ENCODE measurements at places on chromosomes 1 and 21.

- no peak for DNase-seq
Observed at GRCh38 chr1:231206856-231207255, 34.2 kb upstream of the GNPAT start.

GRCh38 chr1:27099135-27099586, 55.8 kb downstream of the SLC9A1 start:
- no peak for DNase-seq

- DNase-seq = no peak
Observed at GRCh38 chr1:2322581-2323211, 68.7 kb downstream of the MORN1 start.

GRCh38 chr1:151012684-151013471, 4.6 kb downstream of the PRUNE1 start:
- DNase-seq = no peak

DNA sequence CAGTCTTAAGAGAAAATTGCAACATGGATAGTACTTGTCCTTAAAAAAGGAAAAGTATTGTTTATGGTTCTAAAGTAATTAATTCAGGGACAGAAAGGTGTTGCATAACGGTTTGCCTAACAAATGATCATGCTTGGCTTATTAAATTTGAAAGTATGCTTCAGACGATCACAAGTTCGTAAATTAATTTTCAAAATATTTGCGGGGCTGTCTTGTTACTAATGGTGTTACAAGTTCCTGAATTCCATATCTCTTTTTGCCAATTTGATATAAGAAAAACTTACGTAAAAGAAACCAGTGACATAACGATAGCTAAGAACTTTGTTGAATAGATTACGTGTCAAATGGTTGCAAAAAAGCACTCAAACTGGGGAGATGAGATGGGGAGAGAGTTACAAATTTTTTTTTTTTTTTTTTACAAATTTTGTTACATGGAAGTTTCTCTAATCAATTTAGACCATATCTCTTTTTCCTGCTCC, 1.3 kb downstream of the AGO3 start:
- DNase-seq = no peak

All from CD4-positive, alpha-beta T cell treated with Interleukin-4 for 1 hour (primary cell).